ENCODE measurements at places on chromosomes 11 and 22. TPM values are rescaled to one million over a fixed set of nuclear protein-coding genes. Genes with fewer than 3 reads are reported as not detected.

BRSK2 gene
- total RNA-seq: 2.9 TPM

DNA sequence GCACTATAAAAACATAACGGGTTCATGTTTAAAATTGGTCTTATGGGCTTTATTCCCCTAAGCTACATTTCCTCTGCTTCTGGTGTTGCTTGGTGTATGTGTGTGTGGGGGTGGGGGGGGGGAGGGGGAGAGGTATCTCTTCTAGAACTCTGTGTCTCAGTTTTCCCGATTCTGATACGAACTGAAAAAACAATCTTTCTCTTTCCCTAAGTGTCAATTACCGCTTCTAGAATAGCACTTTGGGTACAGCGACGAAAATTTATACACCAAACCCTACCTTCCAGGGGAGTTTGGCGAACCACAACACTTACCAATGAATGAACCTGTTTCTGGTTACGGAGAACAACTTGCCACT, 636 bp downstream of the NUP160 start:
- no peak for DNase-seq

MARK2 gene
- 65.0 TPM for total RNA-seq

GRCh38 chr11:64691543-64691942, 31.5 kb downstream of the NRXN2 start:
- DNase-seq: no peak

GRCh38 chr22:50403701-50404101, 60.6 kb downstream of the PPP6R2 start:
- no peak for DNase-seq

GRCh38 chr11:94926271-94926625, 47.1 kb downstream of the CWC15 start:
- DNase-seq: no peak

PSMA1 gene
- total RNA-seq: 143 TPM

DNA sequence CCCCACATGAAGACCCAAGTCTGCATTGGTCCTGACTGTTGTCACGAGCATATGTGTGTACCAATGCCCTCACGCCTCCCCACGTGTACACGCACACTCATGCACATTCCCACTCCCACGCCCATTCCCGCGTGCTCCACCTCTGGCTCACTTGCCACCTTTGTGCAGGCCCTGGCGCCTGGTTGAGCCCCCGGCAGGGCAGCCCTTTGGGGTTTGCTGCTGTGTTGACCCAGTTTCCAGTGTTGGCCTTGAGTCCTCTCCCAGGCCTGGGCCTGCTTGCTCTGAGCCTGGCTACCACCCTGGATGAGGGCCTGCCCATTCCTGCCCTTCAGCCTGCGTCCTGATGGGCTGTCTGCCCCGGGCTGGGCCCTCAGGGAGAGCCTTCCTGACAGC, 18.2 kb downstream of the PVALB start:
- no peak for DNase-seq

DNA sequence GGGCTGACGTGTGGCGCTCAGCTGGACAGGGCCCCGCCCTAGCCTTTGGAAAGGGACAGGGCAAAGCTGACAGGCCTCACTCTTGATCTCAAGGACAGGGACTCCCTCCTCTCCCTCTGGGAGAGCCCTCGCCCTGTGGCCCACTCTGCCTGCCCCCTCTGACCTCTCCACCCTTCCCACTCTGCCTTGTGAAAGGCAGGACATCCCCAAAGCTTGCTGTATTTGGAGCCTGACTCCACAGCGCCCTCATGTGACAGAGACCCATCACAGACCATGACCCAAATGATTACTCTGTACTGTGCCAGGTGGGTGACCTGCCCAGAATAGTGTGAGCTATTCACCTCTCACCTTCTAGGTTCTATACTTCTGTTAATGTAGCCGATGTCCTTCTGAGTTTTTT, 18.8 kb downstream of the P2RY2 start:
- peak; percentile 65 for DNase-seq

SLC29A2 gene
- total RNA-seq: 28.9 TPM

DNA sequence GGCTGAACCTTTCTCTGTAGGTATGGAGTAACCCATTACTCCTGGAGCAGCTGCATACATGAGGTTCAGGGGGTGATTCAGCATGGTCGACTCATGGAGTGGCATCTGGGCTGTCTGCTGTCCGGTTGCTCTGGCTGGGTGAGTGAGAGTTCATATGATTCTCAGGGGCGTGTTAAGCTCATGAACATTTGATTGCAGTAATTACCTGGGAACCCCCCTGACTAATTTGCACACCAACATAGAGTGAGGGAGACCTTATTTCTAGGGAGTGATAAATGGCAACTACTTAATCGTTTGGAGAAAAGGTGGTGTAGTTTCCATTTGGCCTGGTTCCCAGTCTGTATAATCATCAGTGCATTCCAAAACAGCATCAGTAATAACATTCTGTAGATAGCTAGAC, 661.9 kb downstream of the ETS1 start:
- no peak for DNase-seq

GRCh38 chr11:10075141-10075540, 218.9 kb downstream of the SBF2 start:
- no peak for DNase-seq

TREH gene
- total RNA-seq: not detected

GRCh38 chr11:111450480-111451320, 61.5 kb downstream of the BTG4 start:
- no peak for DNase-seq

- no peak for DNase-seq
These were observed 137.8 kb upstream of the UBASH3B start for GRCh38 chr11:122517403-122518379.

OLFML1 gene
- not detected for total RNA-seq

OR8K1 gene
- not detected for total RNA-seq

GRCh38 chr11:132168344-132168981, 798.0 kb downstream of the NTM start:
- DNase-seq: no peak

GRCh38 chr11:118673361-118674081, 5.9 kb downstream of the TREH start:
- DNase-seq: no peak

DNA sequence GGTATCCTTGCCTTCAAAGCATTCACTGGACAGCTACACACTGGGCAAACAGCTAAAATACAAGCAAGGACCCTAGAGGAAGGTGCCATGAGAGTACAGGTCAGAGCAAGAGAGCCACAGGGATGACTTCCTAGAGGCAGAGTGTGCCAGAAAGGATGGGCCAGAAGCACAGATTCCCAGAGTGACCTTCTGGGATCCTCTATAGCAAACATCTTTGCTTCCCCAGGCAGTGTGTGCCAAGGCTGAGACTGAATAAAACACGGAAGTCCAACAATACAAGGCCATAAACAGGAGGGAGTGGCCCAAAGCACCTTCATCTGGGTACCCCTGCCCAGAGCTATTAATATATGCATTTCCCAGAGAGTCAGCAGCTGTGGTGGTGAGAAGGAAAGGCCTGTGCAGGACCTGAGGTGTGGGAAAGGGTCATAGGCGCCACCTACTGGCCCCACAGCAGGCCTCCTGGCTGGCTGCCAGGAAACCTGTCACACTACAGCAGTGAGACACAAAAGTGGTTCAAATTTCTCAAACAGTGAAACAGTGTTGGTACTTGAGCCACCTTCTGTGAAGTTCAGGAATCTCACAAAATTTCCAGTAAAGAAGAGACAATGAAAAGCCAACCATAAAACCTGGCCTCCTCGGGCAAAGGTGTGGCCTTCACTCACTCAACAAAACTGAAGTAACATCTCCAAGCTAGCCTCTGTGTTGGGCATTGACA, 20.3 kb downstream of the CLPB start:
- DNase-seq: peak; percentile 73

GRCh38 chr11:99419991-99420390, 399.2 kb downstream of the CNTN5 start:
- no peak for DNase-seq

DNA sequence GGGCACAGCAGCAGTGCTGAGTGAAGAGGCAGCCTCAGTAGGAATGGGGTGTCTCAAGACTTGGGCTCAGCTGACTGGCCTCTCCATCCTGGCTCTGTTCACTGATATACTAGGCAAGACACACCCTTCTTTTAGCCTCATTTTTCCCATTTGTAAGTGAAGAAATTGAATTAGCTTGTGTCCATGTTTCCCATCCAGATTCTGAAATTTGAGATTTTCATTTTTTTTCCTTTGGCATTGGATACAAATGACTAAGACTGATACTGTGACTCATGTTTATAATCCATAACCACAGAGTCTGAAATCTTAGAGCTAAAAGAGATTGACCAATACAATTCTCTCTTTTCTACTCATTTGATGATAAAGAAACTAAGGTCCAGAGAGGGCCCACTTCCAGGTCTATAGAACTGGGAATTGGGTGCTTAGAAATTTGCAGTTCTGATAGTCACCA, 110.9 kb downstream of the KCNC1 start:
- DNase-seq: peak; percentile 86

DNA sequence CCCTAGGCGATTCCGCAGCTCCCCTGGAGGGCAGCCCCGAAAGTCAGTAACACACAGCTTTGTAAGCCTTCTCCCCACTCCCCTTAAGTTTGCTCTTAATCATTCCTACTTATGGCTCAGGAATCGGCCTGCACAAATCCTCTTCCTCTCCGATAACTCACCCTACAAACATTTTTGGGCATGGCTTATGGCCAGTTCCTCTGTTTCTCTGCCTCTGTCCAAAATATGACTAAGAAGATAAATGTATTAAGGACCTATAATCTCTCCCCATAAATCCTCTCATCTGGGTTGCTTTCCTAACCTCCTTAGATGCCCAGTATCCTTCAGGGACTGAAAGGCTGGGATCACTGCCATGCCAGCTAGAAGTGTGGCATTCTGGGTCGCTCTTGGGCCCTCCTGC, 41.0 kb downstream of the PAMR1 start:
- no peak for DNase-seq

C11orf21 gene
- not detected for total RNA-seq

- DNase-seq: no peak
These were observed 321.1 kb upstream of the PLET1 start for GRCh38 chr11:112581747-112582146.

- no peak for DNase-seq
These were observed 29.5 kb downstream of the RCOR2 start for GRCh38 chr11:63887386-63887999.

- DNase-seq: no peak
These were observed 8.2 kb upstream of the FNBP4 start for GRCh38 chr11:47775240-47775869.

COMT gene
- total RNA-seq: 107 TPM

DNA sequence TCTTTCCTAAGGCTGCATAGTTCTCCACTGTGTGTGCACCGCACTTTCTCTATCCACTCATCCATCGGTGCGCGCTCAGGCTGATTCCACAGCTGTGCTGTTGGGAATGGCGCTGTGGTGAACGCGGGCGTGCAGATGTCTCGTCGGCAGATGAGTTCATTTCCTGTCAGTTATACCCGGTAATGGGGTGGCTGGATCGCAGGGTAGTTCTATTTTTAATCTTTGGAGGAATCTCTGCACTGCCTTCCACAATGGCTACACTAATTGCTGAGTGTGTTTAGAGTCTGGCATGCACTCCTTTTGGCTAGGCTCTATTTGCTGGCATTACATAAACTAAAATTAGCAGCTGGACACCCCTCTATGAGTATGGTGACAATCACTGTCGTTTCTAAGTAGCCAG, 27.9 kb upstream of the KRTAP5-7 start:
- DNase-seq: no peak

SLC37A2 gene
- 24.0 TPM for total RNA-seq

PGA5 gene
- not detected for total RNA-seq

SLC22A6 gene
- not detected for total RNA-seq

DNA sequence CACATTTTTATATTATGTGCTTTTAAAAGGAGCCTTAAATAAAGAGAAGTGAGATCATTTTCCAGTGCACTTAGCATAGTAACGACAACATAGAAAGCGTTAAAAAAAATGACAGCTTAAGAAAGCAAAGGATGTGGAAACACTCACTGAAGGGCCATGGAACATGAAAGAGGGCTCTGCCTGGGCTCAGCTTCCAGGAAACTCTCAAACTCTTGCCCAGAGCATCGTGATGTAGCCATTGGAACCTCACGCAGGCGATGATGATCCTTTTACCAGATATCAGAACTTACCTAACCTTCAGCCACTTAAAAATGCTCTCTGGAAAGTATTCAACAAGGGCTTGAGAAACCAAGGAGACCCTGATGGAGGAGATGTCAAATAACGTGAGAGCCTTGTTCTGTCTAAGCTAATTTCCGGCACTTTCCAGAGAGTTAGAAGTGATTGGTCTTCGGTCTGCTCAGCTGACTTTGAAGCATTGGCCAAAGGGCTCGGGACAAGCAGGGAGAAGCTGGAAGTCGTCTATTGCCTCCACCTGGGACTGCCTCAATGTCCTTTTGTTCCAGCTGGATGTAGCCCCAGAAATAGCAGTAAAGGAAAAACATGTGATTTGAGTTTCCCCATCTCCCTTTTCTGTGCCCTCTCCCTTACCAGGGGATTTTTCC, 21.5 kb upstream of the ETS1 start:
- no peak for DNase-seq

DNA sequence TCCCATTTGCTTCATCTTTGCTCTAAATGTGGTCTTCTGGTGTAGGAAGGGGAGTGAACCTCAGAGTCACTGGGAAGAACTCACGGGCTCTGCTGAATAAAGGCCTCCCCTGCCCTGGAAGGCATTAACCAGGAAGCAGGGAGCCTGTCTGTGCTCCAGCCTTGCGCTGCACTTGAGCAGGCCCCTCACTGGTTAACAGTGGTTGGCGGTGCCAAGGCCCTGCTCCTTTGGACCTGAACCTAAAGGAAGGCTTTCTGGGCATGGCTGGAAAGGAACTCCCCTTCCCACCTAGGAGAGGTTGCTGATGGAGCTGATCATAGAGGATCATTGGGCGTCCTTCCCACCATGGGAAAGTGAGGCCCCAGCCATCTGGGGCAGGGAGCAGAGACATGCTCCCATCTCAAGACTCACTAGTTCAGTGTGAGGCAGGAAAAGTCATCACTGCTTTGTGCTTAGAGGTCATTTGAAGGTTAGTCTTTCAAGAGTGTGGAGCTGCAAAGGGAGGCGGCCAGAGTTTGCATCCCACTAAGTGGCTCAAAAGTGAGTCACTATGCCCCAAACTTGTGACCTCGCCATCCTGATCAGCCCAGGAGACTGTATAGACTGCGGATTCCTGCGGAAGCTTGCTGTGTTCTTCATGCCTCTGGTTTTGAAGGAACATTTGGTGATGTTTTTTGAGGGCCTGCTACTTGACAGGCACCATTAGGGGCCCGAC, 50.4 kb downstream of the DBX1 start:
- no peak for DNase-seq

DNA sequence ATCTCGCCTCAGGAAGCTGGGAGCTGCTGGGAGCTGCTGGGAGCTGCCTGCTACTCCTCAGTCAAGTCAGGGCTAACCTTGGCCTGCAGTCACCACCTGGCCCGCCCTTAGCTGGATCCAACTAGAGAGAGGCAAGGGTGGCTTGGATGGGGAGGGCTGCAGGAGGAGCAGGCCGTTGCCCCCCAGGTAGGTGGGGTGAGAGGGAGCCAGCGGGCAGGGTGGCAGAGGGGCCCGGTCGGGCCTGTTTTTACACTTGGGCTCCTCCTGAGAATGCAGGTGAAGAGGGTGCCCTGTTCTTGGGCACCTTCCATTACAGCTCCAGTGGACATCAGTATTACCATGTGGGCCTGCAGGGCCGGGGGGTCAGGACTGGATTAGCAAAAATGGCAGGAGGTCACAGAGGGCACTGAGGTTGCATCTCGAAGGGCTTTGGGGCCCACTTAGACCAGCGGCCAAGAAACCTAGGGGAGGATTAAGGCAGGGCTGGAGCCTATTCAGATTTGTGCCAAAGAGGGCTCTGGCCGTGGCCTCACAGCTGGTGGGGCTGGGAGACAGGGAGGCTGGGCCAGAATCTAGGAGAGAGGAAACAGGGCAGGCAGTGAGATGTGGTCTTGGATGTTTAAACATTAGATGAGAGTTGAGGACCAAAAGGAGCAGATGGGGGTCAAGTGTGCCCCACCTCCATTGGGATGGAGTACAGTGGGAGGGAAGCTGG, 60.8 kb upstream of the TTLL12 start:
- no peak for DNase-seq

Data from PC-9 (cell line).